T-helper 1 cell (primary cell): ENCODE measurements at places on chromosomes 7 and 10.

- DNase-seq: no peak
These were observed 40.9 kb downstream of the ZNF783 start for GRCh38 chr7:149302865-149303264.

- no peak for DNase-seq
These were observed 28.3 kb downstream of the ZFAND2A start for GRCh38 chr7:1131471-1132265.

DNA sequence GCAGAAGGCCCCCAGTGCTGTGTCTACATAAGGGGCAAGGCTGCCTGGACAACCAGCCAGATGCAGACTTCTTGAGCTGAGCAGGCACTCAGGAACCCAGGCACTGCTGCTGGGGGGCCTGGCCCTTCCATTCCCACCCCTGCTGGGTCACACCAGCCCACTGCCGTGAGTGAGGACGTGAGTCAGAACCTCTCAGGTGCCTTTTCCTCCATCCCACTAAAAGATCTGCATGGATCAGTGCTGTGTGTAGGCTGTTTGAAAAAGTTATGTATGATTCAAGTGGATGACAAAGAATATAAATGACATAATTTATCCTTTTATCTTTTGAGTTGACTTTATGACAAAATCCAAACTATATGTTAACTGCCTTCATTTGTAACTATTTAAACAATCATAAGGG lies 499.3 kb downstream of the INHBA start:
- no peak for DNase-seq

- no peak for DNase-seq
These were observed 53.8 kb downstream of the INPP5A start for GRCh38 chr10:132591166-132591971.

DNA sequence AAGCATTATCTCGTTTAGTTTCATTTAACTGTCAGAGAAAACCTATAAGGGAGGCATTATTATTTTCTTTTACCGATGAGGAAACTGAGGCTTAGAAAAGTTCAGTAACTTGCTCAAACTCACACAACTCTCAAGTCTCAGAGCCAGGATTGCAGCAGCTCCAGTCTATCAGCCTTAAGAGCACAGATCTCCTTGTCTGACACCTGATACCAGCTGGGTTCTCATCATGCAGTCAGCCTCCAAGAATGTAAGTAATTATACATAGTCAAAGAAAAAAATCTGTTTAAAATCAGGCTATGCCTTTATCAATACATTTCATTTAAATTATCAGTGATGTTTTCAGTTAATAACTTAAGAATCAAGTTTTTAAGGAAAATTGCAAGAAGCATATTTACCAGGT lies 236.6 kb upstream of the TCF7L2 start:
- DNase-seq: no peak

- no peak for DNase-seq
These were observed 139.0 kb downstream of the MGMT start for GRCh38 chr10:129605986-129606518.

DNA sequence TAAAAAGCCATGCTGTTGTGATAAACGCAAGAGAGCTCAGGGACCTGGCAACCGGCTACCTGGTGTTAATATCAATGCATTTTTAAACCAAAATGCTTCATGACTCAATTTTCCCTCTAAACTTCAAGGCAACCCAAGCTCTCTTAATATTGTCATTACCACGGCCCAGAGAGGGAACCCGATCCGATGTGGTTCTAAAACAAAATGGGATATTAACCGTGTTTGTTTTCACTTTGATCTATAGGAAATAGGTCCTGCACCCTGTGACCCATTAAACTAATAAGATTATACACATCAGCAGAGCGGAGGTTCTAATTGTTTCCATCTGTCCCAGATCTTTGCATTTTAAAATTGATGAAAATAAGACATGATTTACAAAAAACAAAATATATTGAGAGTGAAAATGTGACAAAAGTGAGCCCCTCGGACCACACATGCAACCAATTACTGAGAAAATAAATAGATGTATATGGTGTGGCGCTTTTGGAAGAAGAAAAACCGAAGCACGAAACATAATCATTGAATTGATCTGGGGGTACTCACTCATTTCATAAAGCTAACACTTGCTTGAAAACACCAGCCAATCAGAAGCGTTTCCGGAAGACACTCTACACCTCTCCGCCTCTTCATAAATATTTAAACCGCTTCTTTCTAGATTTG lies 290.3 kb upstream of the NFE2L3 start:
- DNase-seq: no peak

DNA sequence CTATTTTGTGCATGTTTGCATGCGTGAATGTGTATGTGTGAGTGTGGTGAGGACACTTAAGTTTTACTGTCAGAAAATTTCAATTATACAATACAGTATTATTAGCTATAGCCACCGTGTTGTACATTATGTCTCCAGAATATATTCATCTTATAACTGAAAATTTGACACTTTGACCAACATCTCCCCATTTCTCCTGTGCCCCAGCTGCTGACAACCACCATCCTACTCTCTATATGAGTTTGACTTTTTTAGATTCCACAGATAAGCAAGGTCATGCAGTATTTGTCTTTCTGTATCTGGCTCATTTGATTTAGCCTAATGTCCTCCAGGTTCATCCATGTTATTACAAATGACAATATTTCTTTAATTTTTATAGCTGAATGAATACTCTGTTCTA lies 195.0 kb downstream of the GPR37 start:
- no peak for DNase-seq

DNA sequence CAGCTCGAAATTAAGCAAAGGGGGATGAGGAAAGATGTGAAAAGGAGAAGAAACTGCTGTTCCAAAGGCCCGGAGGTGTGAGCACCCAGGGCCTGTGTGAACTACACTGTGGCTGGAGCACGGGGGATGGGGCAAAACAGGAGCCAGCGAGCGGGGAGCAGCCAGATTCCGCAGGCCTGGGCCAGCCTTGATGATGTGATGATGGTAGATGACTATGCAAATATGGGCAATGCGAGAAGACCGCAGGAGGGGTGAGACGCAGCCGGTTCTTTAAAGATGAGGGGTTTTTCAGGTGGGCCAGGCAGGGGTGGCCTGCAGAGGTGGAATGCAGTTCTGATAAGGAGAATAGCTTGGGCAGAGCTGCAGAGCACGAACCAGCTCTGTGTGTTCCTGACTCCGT lies 61.5 kb downstream of the LANCL2 start:
- DNase-seq: no peak
